ENCODE measurements at places on chromosomes 5 and 9. TPM values are rescaled to one million over a fixed set of nuclear protein-coding genes. Genes with fewer than 3 reads are reported as not detected.
A peak's percentile ranks its signal among the peaks of the same experiment; 100 is the strongest.

- H3K4me3 ChIP-seq: no peak overlapping the region
- no peaks in the 10 kb centered on the region for H3K27me3 ChIP-seq
- H3K27ac ChIP-seq: no peak overlapping the region
- H3K36me3 ChIP-seq: peaks cover 27% of the 10 kb centered on the region
These were observed 42.5 kb downstream of the CEMIP2 start for GRCh38 chr9:71725590-71726338.

DNA sequence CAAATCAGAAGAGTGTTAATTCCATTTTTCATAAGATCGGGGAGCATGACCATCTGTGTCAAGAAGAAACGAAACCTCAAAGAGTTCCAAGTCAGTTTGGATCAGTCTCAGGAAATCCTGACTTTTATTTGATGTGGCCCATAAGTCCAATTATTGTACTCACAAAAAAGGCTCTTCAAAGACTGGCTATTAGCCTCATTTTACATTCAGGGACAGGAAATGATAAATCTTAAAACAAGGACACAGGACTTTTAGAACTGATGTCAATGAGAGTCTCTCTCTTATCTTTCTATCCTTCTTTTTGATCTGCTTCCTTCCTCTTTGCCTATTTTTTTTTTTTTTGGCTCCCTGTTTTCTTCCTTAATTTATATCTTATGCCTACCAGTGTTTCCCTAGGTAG is 43.7 kb upstream of the SHOC1 start:
- no peaks in the 10 kb centered on the region for H3K36me3 ChIP-seq
- H3K4me1 ChIP-seq: no peaks in the 10 kb centered on the region
- no peak overlapping the region for H3K4me3 ChIP-seq
- DNase-seq: no peak
- H3K27ac ChIP-seq: no peak overlapping the region

- no peaks in the 10 kb centered on the region for H3K27me3 ChIP-seq
- peak overlapping the region; percentile 36 for H3K27ac ChIP-seq
- DNase-seq: no peak
- no peaks in the 10 kb centered on the region for H3K4me1 ChIP-seq
These were observed 75.9 kb downstream of the KDM4C start for GRCh38 chr9:6833518-6834192.

DNA sequence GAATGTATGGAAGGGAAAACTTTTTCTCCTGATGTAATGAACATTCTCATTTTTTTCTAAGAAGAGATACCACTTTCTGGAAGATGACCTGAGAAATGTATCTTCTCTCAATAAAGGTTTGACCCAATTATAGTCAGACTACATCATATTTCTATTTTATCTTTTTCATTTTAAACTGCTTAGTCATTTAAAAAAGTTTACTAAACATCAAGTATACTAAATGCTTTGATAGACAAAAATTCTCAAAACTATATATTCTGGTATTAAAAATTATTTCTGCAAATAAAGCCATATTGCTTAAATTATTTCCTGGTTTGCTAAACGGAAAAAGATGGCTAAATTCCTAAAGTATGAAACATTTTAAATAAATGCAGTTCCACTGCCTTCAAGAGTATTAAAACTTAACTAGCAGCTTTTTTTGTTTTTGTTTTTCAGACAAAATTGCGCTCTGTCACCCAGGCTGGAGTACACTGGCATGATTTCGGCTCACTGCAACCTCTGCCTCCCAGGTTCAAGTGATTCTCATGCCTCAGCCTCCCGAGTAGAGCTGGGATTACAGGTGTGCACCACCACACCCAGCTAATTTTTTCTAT is 37.1 kb downstream of the FBXW11 start:
- H3K27ac ChIP-seq: no peak overlapping the region
- H3K36me3 ChIP-seq: no peaks in the 10 kb centered on the region
- no peak for DNase-seq
- H3K4me3 ChIP-seq: no peak overlapping the region

- no peak overlapping the region for H3K4me3 ChIP-seq
- peaks cover 8% of the 10 kb centered on the region for H3K4me1 ChIP-seq
- peaks cover 12% of the 10 kb centered on the region for H3K27me3 ChIP-seq
These were observed 15.5 kb downstream of the PRKACG start for GRCh38 chr9:68998385-68998784.

GRCh38 chr5:129474544-129474943 is 14.4 kb downstream of the ADAMTS19 start:
- H3K4me3 ChIP-seq: no peak overlapping the region
- H3K4me1 ChIP-seq: no peaks in the 10 kb centered on the region
- DNase-seq: no peak
- H3K27me3 ChIP-seq: no peaks in the 10 kb centered on the region

DNA sequence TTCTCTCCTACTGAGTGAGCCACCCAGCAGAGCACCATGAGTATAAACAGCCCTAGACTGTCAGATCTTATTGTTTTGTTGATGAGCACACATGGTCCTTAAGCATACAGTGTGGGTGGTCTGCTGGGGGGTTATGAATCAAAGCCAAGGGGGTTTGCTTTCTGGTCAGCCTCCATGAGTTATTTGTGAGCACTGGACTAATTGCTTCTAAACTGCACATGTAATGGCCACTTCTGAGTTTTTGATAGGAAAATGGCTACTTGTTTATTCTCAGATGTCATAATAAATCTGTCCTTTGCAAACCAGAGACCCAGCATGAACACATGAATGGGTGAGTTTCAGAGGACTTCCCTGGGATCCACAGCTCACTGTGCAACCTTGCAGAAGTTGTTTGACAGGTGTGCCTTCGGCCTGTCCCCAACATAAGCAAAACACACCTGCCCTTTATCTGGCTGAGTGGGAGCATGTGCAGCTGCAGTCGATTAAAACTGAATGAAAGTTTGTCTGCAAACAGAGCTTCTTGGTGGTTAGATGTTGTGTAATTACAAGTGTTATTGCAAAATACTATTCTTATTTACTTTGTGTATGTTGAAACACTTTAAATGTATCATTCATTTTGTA is 35.9 kb downstream of the MAMDC2 start:
- H3K36me3 ChIP-seq: no peaks in the 10 kb centered on the region
- H3K4me1 ChIP-seq: peaks cover 17% of the 10 kb centered on the region
- H3K4me3 ChIP-seq: no peak overlapping the region
- no peak for DNase-seq

DNA sequence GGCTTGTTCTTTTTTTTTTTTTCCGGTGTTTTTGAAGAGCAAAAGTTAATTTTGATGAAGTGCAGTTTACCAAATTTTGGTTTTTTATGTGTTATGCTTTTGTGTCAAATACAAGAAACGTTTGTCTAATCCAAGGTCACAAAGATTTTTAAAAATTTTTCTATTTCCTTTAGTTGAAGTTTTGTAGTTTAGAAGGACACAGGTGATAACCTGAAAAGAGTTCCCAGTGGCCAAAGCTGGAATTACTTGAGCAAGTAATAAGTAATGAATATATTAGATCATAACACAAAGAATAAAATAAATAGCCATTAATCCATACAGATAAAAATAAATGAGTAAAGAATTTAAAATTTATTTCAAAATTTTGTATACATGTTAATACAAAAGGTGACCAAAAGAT is 71.5 kb downstream of the FCHO2 start:
- no peak overlapping the region for H3K27ac ChIP-seq
- H3K36me3 ChIP-seq: peaks cover 3% of the 10 kb centered on the region
- H3K4me1 ChIP-seq: peaks cover 8% of the 10 kb centered on the region
- no peaks in the 10 kb centered on the region for H3K27me3 ChIP-seq
- DNase-seq: no peak

GRCh38 chr5:55692509-55692908 is 19.6 kb downstream of the SLC38A9 start:
- peaks cover 12% of the 10 kb centered on the region for H3K4me1 ChIP-seq
- H3K27me3 ChIP-seq: no peaks in the 10 kb centered on the region
- no peak overlapping the region for H3K4me3 ChIP-seq
- DNase-seq: no peak
- H3K27ac ChIP-seq: no peak overlapping the region

DNA sequence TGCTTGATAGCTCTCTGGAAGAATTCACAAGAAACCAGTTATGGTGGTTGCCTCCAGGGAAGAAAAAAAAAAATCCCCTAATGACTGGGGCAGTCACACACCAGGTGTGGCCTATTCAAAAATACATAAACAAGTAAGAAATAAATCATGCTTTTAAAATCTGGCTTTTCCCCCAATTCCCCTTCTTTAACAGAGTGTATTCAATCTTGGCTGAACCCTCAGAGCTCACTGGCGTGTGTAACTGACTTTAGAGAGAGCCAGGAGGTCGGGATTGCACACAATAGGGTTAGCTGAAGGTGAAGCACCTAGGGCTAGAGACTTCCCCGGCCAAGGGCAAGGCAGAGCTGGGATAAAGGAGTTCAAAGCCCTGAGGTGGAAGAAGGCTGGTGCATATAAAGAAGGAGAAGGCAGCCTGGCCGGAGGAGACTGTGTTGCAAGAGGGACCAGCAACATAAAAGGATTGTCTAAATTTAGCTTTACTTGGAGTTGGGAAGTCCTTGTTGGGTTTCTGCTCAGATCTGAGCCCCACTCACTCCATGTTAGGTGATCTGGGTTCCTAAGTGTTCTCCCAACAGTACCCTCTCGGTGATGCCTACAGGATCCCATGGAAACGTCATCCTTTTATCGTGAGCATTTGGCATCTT is 19.7 kb downstream of the FNBP1 start:
- H3K36me3 ChIP-seq: peaks cover 3% of the 10 kb centered on the region
- H3K4me3 ChIP-seq: no peak overlapping the region
- H3K27ac ChIP-seq: peak overlapping the region; percentile 31
- H3K4me1 ChIP-seq: peaks cover 4% of the 10 kb centered on the region
- no peaks in the 10 kb centered on the region for H3K27me3 ChIP-seq
- DNase-seq: no peak

GRCh38 chr5:316210-317085 is 5.1 kb upstream of the AHRR start:
- no peak for DNase-seq
- no peaks in the 10 kb centered on the region for H3K36me3 ChIP-seq
- H3K27ac ChIP-seq: no peak overlapping the region
- peaks cover 4% of the 10 kb centered on the region for H3K4me1 ChIP-seq
- no peak overlapping the region for H3K4me3 ChIP-seq

DNA sequence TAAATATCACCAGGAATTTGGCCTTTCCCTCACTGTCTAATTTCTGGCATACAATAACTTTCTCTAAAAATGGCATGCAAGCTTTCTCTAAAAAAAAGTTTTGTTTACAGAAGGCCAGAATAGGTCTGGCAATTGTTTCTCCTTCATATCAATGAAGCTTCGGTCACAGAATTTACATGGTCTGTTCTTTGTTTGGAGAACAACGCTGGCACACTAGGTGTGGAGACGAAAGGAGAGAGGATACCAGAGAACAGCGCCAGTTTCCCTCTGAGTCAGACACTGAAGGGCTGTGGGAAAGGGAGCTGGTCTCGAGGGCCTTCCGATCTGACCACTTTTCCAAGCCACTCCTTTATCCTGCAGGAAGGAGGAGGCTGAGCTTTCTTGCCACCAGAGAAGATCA is 60.1 kb upstream of the ITGA1 start:
- H3K36me3 ChIP-seq: peaks cover 3% of the 10 kb centered on the region
- no peak overlapping the region for H3K27ac ChIP-seq
- DNase-seq: no peak
- no peaks in the 10 kb centered on the region for H3K27me3 ChIP-seq
- no peak overlapping the region for H3K4me3 ChIP-seq

- peak overlapping the region; percentile 94 for H3K27ac ChIP-seq
- peaks cover 59% of the 10 kb centered on the region for H3K4me1 ChIP-seq
- no peaks in the 10 kb centered on the region for H3K27me3 ChIP-seq
- DNase-seq: peak; percentile 42
These were observed 92.5 kb downstream of the ROR2 start for GRCh38 chr9:91857291-91858212.

DNA sequence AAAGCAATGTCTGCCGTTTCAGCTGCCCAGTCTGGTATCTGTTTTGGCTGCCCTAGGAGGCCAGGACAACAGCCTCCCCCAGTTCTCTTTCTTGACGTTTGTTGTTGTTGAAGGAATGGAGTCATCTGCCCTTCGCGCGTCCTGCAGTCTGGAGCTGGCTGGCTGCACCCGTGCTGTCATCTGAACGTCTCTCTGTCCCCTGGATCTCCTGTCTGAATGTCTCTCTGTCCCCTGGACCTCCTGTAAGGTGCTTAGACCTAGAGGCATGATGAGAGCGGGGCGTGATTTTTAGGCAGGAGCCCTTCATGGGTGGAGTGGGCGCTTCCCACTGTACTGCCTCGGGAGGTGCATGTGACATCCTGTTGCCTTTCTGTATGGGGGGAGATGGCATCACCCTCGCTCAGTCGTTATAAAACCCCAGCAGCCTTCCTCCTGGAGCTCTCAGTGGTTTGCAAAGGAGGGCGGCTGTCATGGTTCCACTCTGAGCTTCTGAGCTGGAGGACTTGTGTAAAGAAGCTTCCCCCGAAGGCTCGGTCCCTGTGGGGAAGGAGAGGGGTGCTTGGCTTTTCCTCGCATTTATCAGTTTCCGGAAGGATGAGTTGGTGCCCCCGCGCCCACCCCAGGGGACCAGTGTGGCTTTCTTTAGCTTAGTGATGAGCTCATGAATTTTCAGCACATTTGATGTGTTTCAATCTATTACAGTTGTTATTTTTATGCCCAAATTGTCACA is 49.8 kb upstream of the OLFM1 start:
- H3K36me3 ChIP-seq: no peaks in the 10 kb centered on the region
- H3K27ac ChIP-seq: no peak overlapping the region
- H3K4me1 ChIP-seq: no peaks in the 10 kb centered on the region
- no peak for DNase-seq

DNA sequence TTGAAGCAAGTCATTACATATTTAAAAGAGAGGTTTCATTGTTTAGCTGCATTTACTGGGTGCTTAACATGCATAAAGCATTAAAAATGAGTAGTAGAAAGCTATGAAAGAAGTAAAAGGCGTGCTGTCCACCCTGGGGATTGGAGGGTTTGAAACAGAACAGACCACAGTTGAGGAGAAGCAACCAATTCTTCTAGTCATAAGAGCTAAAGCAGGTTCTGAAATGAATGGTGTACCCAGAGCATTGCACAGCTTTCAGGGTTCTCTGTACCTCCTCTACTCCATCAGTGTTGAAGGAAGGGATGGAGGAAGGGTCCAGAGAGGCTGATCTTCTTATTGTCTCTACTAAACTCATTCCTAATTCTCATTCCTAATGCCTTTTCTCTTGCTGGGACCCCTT is 68.9 kb downstream of the SH3RF2 start:
- no peaks in the 10 kb centered on the region for H3K36me3 ChIP-seq
- no peak overlapping the region for H3K4me3 ChIP-seq
- no peaks in the 10 kb centered on the region for H3K4me1 ChIP-seq

DNA sequence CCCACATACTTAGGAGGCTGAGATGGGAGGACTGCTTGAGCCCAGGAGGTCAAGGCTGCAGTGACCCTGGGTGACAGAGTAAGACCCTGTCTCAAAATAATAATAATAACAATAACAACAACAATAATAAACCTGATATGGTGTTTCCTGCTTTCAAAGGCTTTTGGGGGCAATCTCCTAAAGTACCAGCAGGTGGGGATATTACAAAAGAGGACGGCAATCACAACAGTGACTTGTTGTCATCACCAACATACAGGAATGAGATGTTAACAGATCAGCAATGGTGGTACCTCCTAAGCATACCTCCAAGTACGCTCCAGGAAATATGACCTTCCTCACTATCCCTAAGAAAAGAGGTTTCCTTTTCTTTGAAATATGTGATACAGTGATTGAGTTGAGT is 91.1 kb upstream of the RNF180 start:
- H3K36me3 ChIP-seq: no peaks in the 10 kb centered on the region
- peaks cover 13% of the 10 kb centered on the region for H3K27me3 ChIP-seq
- DNase-seq: peak; percentile 16
- no peaks in the 10 kb centered on the region for H3K4me1 ChIP-seq
- no peak overlapping the region for H3K27ac ChIP-seq

The ZNF879 gene
- 6.6 TPM for total RNA-seq

The SET gene
- 891 TPM for total RNA-seq

The SAP30L gene
- total RNA-seq: 46.3 TPM

The NUDCD2 gene
- total RNA-seq: 43.7 TPM

The SCGB3A1 gene
- total RNA-seq: not detected

The SPINK4 gene
- total RNA-seq: not detected

The TNFSF15 gene
- total RNA-seq: not detected

All from neural crest cell (in vitro differentiated cells).